H4 (cell line): ENCODE measurements at places on chromosomes 16 and 17.

- no peak for DNase-seq
Observed at GRCh38 chr16:56281249-56281805, 90.0 kb downstream of the GNAO1 start.

- peak; percentile 58 for DNase-seq
Observed at GRCh38 chr17:19766421-19767270, 18.5 kb upstream of the ALDH3A1 start.

DNA sequence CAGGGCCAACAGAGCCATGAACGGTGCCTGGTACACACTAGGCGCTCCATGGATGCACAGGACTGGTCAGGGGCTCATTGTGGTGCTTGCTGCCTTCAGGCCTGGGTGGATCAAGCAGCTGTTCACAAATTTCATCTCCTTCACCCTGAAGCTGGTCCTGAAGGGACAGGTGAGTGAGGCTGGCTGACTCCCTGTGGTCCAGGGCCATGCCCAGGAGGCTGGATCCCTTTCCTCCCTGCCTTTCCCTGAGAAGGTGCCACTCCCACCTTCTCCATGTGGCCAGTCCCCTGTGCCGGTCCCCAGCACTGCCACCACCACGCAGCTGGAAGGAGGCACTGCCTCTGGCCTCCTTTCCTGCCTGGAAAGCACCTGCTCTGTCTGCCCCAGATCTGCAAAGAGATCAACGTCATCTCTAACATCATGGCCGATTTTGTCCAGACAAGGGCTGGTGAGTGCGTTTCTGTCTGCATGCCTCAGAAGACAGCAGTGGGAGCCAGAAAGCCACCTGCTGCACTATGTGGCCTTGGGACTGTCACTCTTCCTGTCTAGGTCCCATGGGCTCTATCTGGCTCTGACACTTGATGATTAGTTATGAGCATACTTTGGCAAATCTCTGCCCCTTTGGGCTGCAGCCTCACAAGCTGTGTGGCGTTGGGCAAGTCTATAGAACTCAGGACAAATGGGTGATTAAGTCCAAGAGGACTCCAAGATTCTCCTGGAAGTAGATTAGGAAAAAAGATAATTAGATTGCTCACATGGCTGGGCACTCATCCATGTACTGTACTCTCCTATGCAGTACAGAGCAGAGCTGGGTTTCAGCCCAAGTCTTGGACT is 9.4 kb downstream of the CETP start:
- no peak for DNase-seq

GRCh38 chr16:46859719-46860152 is 24.4 kb upstream of the GPT2 start:
- DNase-seq = peak; percentile 69

GRCh38 chr17:17036524-17036998 is 5.7 kb upstream of the MPRIP start:
- DNase-seq = no peak

DNA sequence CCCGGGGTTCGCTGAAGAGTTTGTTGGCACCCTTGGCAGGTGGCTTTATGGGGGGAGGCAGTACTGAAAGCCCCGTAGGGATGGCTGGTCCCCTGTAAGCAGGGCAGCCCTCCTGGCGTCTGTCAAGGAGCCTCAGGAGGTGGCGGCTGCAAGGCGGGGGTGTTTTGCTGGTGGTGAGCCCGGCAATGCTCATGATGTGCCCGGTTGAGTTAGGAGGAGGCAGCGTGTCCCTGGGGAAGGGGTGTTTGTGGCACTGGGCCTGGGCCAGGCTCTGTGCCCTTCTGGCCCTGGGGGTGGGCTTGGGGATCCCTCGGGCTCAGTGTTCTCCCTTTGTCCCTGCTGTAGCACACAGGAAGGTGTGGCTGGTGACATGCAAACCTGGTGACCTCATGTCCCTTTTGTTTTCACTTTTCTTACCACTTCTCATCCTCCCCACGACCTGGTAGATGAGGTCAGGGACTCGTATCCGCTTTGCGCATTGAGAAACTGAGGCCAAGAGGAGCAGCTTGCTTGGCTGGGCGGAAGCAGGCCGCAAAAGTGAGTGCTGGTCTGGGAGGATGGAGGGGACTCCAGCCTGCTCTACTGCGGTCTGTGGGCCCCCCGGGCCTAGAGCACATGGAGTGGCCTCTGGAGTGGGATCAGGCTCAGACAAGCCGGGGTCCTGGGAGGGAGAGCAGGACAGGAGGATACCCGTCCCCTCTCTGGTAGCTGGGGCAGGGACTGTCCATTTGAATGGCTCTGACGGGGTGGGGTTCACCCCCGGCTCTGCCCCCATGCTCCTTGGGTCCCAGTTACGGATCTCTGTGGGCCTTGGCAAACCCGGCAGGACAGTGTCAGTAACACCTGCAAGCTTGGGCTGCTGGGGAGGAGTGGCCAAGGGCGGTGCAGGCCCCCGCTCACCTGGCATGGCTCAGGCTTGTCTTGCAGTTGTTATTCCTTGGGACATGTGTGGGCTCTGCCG is 2.2 kb downstream of the SNN start:
- no peak for DNase-seq
